ENCODE measurements at places on chromosomes 2 and 18.

- no peak for DNase-seq
Measured at GRCh38 chr2:173354073-173354581, 545 bp upstream of the CDCA7 start.

DNA sequence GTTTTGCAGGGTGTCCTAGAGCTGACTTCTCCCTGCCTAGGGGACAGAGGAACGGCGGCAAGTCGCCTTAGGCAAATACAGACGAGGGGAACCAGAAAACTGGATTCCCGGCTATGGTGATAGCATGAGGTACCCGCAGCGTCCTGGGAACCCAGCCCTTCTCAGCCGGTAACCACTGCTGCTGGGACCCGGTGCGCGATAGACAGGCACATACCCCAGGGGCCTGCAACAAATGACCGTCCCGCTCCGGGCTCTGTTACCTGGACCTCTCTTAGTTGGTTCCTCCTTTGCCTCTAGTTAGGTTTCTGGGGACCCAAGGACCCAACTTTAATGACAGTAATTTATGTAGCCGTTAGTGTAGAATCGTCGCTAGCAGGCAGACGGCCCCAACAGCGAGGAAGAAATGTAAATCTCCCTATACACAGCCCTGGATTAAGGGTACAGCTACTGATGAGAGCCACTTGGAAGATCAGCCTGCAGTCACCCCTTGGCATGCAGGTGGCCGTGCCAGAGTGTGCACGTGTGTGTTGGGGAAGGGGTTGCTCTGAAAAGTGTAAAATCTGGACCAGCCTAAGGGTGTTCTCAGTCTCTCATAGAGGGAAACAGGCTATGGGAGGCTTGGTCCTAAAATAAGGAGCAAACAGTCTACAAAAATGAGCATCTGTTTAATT, 819 bp upstream of the SERPINE2 start:
- DNase-seq: no peak

DNA sequence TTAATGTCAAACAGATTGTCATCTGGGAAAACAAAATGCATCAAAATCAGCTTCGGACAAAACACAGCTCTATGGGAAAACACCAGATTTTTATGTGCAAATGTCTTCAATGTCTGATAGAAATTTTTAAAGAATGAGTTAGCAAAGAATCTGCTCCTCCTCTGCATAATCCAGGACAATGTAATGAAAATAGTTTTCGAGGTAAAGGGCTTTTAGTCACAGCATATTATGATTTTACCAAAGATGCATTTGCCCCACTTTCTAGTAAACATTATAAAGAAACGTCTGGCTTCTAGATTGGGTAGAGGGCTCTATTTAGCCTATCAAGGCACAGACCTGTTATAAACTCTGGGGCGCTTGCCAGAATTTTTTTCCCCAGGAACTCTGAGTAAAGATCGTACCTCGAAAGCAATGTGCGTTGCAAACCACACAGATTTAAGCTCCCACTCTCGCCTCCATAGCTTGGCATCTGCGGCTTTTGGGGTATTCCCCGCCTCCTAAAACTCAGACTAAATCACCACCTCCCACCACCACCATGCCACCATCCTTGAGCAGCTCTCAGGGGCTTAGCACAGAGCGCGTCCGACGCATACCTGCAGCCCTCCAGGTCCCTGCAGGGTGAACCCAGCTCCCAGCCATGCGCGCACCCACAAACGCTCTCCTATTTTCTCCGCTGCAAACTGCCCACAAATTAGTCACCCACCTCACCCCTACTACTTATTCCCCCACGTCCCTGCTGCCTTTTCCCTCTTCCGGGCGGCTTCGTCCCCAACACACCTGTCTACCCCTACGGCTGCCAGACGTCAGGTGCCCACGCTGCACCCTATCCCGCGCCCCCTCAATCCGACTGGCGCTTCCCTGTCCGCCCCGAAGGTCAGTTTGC, 829 bp downstream of the ACVR1C start:
- DNase-seq: no peak

- no peak for DNase-seq
Measured at GRCh38 chr2:194824450-194824849, 832.6 kb upstream of the SLC39A10 start.

All from HS-27A (cell line).